Esophagus muscularis mucosa (tissue), 4 donors: ENCODE measurements at places on chromosomes 7 and 10.

DNA sequence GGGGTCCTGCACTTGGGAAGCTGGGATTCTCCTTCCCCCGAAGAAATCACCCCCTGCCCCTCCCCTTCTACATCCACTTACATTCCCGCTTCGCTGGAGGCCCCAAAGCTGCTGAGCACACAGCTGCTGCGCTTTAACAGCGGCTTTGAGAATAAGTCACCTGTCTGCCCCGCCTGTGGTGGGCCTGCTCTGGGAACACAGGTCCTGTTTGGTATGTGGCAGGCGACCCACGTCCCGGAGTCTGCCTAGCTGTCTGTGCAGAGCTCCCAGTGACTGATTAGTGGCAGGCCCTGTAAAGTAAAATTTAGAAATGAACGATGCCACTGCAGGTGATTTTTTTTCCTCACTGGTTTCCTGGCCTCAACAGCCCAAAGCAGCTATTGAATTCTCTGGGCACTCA, 47.0 kb downstream of the CDH23 start:
- no peak for DNase-seq
- no peaks in the 10 kb centered on the region for H3K36me3 ChIP-seq
- no peaks in the 10 kb centered on the region for H3K4me1 ChIP-seq
- no peak overlapping the region for H3K27ac ChIP-seq
- no peak overlapping the region for H3K4me3 ChIP-seq

- no peaks in the 10 kb centered on the region for H3K36me3 ChIP-seq
- no peaks in the 10 kb centered on the region for H3K27me3 ChIP-seq
- DNase-seq = no peak
- no peak overlapping the region for H3K27ac ChIP-seq
- H3K4me3 ChIP-seq = no peak overlapping the region
- peaks cover 22% of the 10 kb centered on the region for H3K4me1 ChIP-seq
Measured at GRCh38 chr7:20301311-20301939, 29.3 kb upstream of the ITGB8 start.

GRCh38 chr10:100683004-100683403, 62.4 kb upstream of the PAX2 start:
- no peak for DNase-seq
- no peak overlapping the region for H3K27ac ChIP-seq
- H3K4me1 ChIP-seq = no peaks in the 10 kb centered on the region
- no peaks in the 10 kb centered on the region for H3K36me3 ChIP-seq
- peaks cover 47% of the 10 kb centered on the region for H3K27me3 ChIP-seq

GRCh38 chr7:34849986-34850385, 187.3 kb downstream of the DPY19L1 start:
- H3K27me3 ChIP-seq = no peaks in the 10 kb centered on the region
- no peaks in the 10 kb centered on the region for H3K36me3 ChIP-seq
- H3K4me1 ChIP-seq = peaks cover 20% of the 10 kb centered on the region
- no peak overlapping the region for H3K4me3 ChIP-seq
- peak; percentile 39 for DNase-seq

- H3K27me3 ChIP-seq = no peaks in the 10 kb centered on the region
- no peak for DNase-seq
- H3K27ac ChIP-seq = no peak overlapping the region
- H3K36me3 ChIP-seq = no peaks in the 10 kb centered on the region
- no peaks in the 10 kb centered on the region for H3K4me1 ChIP-seq
Measured at GRCh38 chr10:10508211-10508610, 509.5 kb upstream of the CELF2 start.

DNA sequence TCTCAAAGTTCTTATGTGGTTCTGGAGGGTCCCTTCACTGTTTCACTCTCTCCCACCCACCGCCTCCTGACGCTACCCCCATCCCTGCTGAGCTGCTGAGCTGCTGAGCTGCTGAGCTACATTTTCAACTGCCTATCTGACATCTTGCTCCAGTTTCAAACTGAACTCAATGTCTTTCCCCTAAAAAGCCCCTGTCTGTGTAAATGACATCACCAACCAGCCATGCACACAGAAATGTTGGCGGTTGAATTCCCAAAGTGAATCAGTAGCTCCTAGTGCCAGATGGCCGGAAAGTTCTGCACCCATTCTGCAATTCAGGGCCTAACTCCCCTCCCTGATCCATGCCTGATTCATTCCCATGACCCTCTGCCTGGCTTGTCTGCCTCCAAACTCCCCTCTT, 71.2 kb downstream of the WNT2 start:
- no peak overlapping the region for H3K4me3 ChIP-seq
- DNase-seq = peak; percentile 87
- no peaks in the 10 kb centered on the region for H3K36me3 ChIP-seq

DNA sequence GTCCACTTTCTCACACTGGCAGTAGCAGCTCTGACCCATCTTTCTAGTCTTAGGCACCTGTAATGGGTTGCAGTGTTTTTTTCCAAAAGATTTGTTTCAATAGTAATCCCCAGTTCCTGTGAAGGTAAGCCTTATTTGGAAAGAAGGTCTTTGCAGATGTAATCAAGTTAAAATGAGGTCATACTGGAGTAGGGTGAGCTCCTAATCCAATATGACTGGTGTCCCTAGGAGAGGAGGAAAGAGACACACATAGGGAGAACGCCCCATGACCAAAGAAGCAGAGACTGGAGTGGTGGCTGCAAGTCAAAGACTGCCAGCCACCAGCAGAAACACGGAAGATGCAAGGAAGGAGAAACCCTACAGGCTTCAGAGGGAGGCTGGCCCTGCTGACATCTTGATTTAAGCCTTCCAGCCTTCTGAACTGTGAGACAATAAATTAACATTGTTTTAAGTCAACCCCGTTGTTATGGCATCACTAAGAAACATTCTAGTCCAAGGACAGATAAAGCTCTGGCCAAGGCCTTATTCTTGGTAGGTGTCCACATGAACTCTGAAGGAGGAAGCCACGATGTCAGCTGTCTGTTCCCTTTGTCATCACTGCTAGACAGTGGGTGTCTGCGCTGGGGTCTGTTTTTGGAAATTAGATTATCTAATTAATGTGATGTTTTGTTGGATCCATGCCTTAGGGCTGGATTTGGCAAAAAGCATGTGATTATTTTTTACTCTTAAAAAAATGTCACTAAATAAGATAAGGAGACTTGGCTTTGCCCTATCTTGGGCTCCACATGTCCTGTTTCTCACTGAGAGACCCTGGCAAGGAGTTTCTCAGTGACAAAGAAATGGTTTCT, 214.9 kb downstream of the KCNMA1 start:
- H3K36me3 ChIP-seq = no peaks in the 10 kb centered on the region
- H3K4me3 ChIP-seq = no peak overlapping the region
- peaks cover 90% of the 10 kb centered on the region for H3K4me1 ChIP-seq
- peak overlapping the region; percentile 63 for H3K27ac ChIP-seq
- no peak for DNase-seq

- DNase-seq = no peak
- peaks cover 62% of the 10 kb centered on the region for H3K4me1 ChIP-seq
- H3K4me3 ChIP-seq = peak overlapping the region; percentile 99
- H3K36me3 ChIP-seq = no peaks in the 10 kb centered on the region
Measured at GRCh38 chr10:6089334-6090219, 743 bp downstream of the RBM17 start.

- H3K4me1 ChIP-seq = no peaks in the 10 kb centered on the region
- H3K27me3 ChIP-seq = no peaks in the 10 kb centered on the region
- H3K36me3 ChIP-seq = peaks cover 3% of the 10 kb centered on the region
- peak overlapping the region; percentile 29 for H3K4me3 ChIP-seq
- no peak for DNase-seq
- no peak overlapping the region for H3K27ac ChIP-seq
Measured at GRCh38 chr10:79399223-79399831, 46.1 kb downstream of the ZCCHC24 start.

DNA sequence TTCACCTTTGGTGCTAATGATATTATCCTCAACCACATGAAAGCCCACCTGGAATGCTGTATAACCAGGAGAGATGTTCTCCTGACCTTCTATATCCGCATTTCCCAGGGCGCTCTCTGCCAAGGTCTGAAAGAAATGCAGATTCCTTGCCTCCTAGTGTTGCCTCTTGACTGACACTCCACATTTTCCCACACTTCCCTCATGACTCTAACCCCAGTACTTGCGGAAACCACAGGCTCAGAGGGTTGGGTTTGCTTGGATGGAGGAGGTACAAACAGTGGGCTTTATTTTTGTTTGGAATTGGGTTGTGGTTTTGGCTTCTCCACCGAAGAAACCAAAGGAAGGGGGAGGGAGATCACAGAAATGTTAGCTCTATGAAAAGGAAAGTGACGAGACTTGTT, 222.9 kb upstream of the CELF2 start:
- H3K27ac ChIP-seq = peak overlapping the region; percentile 89
- no peaks in the 10 kb centered on the region for H3K36me3 ChIP-seq
- H3K4me1 ChIP-seq = peaks cover 73% of the 10 kb centered on the region
- DNase-seq = no peak
- no peak overlapping the region for H3K4me3 ChIP-seq

GRCh38 chr7:23211589-23211988, 29.7 kb downstream of the NUP42 start:
- no peaks in the 10 kb centered on the region for H3K4me1 ChIP-seq
- H3K27ac ChIP-seq = no peak overlapping the region
- peak; percentile 53 for DNase-seq
- no peaks in the 10 kb centered on the region for H3K27me3 ChIP-seq
- H3K4me3 ChIP-seq = no peak overlapping the region
- H3K36me3 ChIP-seq = no peaks in the 10 kb centered on the region
